T-helper 9 cell (primary cell): ENCODE measurements at places on chromosomes 12 and 14.

- DNase-seq, result no peak
These were observed 8.5 kb downstream of the TMEM229B start for GRCh38 chr14:67480011-67480410.

DNA sequence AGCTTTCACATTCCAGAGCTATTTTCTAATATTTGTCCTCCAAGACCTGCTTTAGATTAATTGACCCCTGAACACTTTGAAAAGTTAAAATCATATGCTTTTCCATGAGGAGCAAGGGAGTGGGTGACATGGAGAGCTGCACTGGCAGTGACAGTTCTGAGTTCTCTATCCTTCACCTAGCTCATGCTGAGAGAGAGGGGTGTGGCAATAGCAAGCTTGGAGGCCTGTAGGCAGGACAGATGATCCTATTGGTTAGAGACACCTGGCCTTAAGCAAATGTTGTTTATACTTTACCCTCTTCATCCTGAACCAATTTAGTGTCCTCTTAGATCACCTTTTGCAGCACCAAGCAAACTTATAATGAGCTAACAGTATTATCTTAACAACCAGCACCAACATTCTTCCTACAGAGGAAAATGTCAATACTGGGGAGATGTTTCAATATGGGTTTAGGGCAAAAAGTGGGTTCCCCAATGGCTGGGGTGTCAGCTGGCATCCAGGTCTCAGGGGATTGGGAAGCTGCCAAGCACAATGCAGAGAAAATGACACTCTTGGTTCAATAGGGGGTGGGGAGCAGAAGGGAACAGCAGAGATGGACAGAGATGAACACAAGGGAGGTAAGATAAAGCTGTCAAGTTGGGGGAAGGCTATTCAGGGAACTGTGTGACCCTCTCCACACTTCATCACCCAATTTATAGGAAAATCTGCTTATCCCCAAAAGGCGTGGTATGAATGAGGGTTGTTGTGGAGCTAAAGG is 37.0 kb upstream of the PPM1H start:
- no peak for DNase-seq

DNA sequence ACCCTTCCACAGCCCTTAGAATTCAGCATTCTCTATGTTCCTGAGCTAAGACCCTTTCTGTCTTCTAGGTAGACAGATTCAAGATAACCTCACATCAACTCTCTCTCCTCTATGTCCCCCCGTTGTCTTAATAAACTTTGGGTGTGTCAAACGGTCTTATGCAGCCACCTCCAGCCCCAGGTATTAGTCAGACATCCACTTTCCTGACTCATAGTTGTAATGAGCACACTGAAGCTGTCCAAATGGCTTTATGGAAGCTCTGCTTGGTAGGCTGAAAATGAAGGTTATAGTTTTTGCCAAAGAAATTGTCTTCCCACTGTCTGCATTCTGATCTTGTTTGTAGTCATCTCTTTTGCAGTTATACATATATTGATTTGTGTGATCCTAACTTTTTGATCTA is 482.0 kb downstream of the RMST start:
- DNase-seq, result no peak

DNA sequence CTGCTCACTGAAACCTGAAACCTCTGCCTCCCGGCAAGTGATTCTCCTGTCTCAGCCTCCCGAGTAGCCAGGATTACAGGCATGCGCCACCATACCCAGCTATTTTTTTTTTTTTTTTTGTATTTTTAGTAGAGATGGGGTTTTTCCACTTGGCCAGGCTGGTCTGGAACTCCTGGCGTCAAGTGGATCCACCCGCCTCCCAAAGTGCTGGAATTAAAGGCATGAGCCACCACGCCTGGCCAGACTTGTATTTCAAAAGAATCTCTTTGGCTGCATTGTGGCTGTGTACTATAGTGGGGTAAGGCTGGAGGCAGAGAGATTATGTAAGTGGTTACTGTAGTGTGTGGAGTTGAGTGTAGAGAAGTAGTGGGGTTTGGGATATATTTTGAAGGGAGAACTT is 35.1 kb downstream of the TRHDE start:
- DNase-seq, result no peak

- no peak for DNase-seq
These were observed 62.0 kb upstream of the PYGL start for GRCh38 chr14:51006324-51006723.
